ENCODE measurements at places on chromosomes 12 and 14.

DNA sequence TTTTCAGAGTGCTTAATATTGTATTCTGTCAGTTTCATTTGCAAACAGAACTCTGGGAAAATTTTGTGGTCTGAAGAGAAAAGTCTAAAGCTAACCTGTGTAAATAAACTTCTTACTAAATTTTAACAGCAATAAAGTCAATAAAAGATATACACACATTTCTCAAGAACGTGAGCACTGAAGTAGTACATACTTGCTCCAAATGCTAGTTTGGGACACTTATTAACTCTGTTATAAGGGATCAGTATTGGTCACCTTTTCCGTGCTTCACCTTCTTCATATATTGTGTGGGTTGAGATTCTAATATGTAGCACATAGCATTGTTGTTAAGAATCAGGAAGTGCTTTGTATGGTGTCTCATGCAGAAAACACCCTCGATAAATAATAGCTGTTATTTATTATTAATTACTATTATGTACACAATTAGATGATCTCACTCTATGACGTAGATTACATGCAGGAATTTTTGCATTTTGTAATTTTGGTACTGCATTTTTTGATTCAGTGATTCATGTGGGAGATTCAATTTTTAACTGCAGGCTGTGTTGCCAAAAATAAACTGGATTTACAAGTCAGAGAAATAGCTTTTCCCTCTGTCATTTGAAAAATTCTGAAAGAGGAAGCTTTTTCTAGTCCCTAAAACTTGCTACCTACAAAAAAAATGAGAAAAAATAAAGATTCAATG is 300.9 kb downstream of the ACSS3 start:
- DNase-seq, result no peak

- no peak for DNase-seq
Observed at GRCh38 chr12:1820191-1820895, at the start of gene LRTM2. Gene LRTM2 (plus strand): TSS chr12:1820565. CDS start chr12:1828149, 7,584 bp downstream.

- DNase-seq, result no peak
Observed at GRCh38 chr14:33897382-33897781, 53.5 kb downstream of the EGLN3 start.

GRCh38 chr12:81083906-81084513 is 6.1 kb downstream of the ACSS3 start:
- no peak for DNase-seq

DNA sequence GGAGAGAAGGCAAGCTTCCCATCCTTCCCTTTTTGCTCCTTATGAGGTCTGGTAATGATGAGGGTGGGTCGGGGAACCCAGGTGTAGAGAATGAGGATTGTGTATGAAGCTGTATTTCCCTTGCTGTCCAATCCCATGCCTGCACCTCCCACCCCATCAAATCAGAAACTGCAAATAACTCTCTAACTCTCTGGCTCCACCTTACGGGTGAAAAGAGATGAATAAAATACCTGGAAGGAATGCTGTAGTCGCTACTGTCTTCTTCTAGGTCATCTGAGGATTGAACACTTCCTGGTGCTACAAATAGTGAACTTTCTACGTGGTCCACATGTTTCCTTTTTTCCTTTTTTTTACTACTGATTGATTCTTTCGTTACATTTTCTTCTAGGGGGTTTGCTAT is 38.9 kb upstream of the DICER1 start:
- DNase-seq, result peak; percentile 69

Data from OCI-M1 (cell line).